ENCODE measurements at places on chromosomes 3 and 15.
A peak's percentile ranks its signal among the peaks of the same experiment; 100 is the strongest.

DNA sequence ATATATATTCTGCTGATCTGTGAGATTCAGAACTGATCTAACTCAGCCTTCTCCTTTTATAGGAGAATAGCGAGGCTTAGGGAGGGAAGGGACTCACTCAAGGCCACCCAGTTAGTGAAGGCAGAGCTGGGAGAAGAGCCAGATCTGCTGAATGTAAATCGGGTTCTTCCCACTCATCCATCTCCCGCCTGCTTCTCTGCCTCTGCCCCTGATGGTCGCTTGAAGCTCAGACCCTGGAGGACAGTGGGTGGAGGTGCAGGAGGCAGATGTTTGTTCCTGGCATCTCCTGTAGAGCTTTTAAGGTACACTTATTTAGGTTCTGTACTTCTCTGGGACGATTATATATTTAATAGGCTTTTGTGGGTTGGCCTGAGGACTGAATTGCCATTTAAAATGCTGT lies 4.3 kb downstream of the PDIA5 start:
- DNase-seq = peak; percentile 37

DNA sequence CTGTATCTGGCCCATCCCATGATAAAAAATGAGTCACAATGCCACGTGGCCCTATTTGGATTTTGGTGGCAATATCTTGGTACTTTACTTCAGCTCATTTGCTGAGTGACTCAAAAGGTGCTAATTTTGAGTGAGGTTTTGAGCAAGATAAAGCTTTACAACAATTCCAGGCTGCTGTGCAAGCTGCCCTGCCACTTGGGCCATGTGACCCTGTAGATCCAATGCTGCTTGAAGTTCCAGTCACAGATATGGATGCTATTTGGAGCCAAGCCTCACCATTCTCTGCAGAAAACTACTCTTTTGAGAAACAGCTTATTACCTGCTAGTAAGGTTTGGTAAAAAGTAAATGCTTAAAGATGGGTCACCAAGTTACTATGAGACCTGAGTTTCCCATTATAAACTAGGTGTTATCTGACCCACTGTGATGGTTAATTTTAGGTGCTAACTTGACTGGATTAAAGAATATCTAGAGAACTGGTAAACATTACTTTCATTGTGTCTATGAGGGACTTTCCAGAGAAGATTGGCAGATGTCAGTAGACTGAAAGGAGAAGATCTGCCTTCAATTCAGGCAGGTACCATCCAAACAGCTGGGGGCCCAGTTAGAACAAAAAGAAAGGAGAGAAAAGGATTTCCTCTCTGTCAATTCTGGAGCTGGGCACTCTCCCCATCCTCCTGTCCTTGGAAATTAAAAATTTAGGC lies 1083.9 kb downstream of the DIPK2A start:
- DNase-seq = no peak

DNA sequence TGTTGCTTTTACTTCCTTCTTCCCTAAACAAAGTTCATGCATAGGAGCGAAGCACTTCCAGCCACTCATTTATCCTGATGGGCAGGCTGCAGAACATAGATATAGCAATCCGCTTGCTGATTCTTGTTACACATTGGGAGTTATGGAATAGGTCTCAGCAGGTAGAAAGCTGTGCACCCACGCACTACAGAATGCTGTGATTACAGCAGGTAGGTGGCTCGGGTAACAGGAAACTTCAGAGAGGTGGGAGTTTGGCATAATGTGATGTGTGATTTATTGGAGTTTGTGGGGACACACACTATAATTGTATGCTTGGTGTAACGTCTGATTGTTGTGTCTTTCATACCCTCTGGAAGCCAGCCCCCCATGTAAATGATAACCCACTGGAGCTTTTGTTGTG lies 99.2 kb upstream of the MEIS2 start:
- no peak for DNase-seq

DNA sequence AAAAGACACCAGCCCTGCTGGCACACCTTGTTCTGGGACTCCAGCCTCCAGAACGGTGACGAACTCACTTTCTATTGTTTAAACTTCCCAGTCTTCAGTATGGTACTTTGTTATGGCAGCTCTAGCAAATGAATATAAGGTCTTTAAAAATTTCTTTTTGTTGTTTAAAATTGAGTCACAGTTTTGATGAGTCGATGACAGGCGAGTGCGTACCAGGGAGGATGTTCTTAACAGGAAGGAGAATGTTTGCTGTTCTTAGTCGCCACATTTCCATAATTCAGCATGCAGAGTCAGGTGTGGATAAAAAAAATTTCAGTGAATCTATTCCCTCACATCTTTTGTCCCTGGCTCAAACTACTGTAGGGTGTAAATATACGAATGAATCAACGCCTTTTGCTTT lies 12.4 kb downstream of the DNASE1L3 start:
- DNase-seq = no peak

- no peak for DNase-seq
These were observed 165.6 kb downstream of the LPP start for GRCh38 chr3:188319569-188319968.

DNA sequence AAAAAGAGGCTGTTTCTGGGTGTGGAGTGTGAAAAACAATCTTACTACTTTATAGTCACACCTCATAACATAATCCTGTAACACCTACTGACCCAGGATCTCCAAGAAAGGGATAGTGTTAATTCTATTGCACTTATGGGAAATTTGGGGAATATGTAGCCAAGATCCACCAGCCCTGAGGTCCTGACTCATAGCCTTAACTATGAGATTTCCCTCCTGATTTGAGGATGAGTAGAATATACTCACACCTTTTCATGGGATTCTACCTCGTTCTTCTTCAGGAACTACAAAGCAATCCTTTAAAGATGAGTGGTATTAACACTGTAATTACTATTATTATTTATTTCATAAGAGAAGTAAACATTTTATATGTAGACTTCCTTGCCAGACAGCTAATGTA lies 315.2 kb downstream of the MECOM start:
- DNase-seq = no peak

- DNase-seq = no peak
These were observed 33.0 kb downstream of the MBNL1 start for GRCh38 chr3:152301745-152302181.

- DNase-seq = no peak
These were observed 16.9 kb downstream of the TCAIM start for GRCh38 chr3:44355362-44356033.

DNA sequence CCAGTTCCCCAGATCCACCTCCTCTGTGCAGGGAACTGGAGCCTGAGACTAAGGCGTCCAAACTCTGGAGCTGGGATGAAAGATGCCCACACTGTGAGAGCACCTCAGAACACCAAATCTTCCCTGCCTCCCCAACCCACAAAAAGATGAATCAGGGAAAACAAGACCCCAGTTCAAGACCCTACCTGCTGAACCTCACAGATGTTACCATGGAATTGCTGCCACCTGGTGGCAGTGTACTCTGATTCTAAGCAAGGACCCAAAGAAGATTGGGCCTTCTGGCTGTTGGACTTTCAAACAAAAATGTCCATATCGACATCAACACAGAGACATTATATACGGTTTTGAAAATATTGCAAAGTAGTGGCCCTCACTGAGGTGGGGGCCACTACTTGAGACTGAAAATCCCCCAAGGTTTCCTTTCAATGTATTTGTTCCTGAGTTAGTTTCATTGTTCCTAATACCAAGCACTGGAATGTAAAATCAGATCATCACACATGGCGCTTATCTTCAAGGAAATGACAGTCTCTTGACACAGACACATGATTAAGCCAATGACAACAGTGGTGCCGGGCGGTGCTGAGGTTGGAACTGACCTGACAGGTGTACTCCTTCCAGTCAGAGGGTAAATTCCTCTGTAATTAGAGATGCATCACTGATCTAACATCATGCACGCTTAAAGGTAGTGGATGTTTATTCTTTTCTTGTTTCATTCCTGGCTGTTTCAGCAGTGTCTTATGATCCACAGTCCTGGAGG lies 67.6 kb downstream of the SLC6A11 start:
- no peak for DNase-seq

DNA sequence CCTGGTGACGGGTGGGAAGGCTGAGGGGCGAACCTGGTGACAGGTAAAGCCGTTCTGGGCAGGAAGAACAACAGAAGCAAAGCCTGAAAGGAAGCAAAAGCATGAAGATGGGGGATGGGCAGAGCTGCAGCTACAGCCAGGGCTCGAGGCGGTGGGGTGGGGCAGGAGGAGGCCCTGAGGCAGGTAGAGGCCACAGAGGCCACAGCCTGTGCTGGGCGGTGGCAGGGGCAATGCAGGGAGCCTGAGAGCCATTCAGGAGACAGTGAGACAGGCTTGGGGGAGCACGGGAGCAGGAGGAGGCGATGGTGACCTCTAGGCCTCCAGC lies 8.2 kb downstream of the PCSK6 start:
- DNase-seq = no peak

- DNase-seq = no peak
These were observed 7.3 kb upstream of the HEG1 start for GRCh38 chr3:125062904-125063618.

Data from activated CD8-positive, alpha-beta memory T cell treated with anti-CD3 and anti-CD28 coated beads for 24 hours (primary cell).